ENCODE measurements at places on chromosomes 4 and X.

- DNase-seq = no peak
These were observed 13.0 kb downstream of the RGN start for GRCh38 chrX:47091149-47091775.

- DNase-seq = no peak
These were observed 113.8 kb upstream of the PUDP start for GRCh38 chrX:7261672-7262332.

- no peak for DNase-seq
These were observed 110.5 kb downstream of the ANXA3 start for GRCh38 chr4:78661921-78662521.

GRCh38 chr4:169604903-169605331, 7.5 kb downstream of the NEK1 start:
- no peak for DNase-seq

DNA sequence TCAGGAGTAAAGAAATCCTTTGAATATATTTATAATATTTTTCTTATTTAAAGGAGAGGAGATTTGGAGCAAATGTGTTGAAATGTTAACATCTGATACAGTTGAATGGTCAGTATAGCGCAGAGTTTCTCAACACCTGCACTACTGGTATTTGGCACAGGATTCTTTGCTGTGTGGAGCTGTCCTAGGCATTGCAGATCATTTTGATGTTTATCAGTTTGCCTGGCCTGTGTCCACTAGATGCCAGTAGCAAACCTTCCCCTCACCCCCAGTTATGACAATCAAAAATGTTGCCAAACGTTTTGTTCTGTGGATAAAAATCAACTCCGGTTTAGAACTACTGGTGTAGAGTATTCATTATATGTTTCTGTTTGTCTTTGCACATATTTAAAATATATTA, 765.3 kb upstream of the SLIT2 start:
- no peak for DNase-seq

DNA sequence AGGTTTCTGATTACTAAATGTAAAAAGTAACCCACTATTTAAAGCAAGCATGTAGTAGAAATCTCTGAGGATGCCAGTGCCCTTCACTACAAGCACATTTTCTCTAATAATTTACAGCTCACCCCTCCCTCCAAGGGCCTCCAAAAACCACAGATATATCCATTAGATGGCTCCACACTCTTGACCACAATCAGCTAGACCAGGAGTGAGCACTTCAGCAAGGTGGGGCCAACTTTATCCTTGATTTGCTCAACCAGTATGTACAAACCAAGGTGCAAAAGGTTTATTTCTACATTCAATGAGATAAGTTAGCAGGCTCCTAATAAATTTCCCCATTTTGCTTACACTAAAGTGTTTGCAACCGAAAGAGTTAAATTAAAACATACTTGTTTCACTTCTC, 35.8 kb downstream of the RFC1 start:
- no peak for DNase-seq

- DNase-seq = no peak
These were observed 290.6 kb upstream of the BOD1L1 start for GRCh38 chr4:13918110-13918509.

DNA sequence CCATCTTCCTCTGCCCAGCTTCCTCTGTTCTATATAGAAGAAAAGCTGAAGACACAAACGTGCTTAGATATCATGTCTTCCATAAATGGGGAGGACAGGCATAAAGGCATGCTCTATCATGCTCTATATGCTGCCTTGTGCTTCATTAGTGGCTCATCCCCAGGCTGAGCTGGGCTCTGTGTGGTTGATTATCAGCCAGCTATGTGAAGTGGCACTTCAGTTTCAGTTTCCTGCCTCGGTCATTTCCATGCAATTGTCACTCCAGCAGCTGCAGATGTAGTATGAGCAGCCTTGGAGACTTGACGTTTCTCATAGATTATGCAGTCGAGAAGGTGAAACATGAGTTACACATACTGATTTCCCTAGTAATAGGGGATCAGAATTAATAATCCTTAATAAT, 106.2 kb downstream of the SYTL5 start:
- no peak for DNase-seq

- no peak for DNase-seq
These were observed 32.2 kb downstream of the TRMT44 start for GRCh38 chr4:8472689-8473197.

- no peak for DNase-seq
These were observed 223.0 kb downstream of the TACR3 start for GRCh38 chr4:103496800-103497199.

- DNase-seq = no peak
These were observed 94.5 kb downstream of the SRPX start for GRCh38 chrX:38126179-38126578.

- no peak for DNase-seq
These were observed 32.4 kb upstream of the CT47C1 start for GRCh38 chrX:119040432-119040831.

GRCh38 chr4:7806338-7807090, 133.1 kb downstream of the AFAP1 start:
- DNase-seq = no peak

DNA sequence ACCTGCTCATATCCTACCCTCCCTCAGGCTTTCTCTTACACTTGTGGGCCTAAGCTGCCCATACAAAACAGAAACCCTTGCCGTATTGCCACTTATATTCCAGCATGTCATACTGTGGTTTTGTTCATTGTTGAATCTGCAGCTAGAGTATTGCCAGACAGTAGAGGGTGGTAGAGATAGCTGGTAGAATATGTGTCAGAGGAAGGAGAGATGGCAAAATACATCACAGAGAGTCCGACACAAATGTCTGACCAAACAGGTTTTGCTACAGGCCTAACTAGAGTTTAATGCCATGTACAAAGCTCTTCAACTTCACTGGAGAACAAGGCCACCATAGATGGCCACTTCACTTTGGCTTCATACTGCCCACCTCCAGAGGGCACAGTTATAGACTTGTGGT, 160.1 kb downstream of the EFHC2 start:
- DNase-seq = no peak

- DNase-seq = no peak
These were observed 136.8 kb downstream of the RAPGEF2 start for GRCh38 chr4:159239629-159240028.

DNA sequence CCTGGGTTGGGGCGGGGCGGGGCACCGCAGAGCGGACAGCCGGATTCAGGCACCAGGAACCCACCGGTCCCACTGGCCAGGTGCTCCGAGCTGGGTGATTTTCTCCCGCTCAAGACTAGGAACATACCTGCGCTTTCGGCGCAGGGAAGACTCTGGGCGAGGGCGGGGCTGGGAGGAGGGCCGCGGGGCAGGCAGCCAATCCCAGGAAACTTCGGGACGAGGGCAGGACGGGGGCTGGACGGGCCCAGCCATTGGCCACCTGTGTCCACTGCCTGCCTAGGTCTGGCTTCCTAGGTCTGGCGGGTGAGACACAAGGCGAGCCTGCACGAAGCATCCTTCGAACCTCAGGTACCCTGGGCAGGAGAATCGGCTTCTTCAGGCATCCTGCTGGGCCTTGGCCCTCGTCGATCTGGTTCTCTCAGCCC, 274 bp upstream of the ERVMER34-1 start:
- DNase-seq = no peak

DNA sequence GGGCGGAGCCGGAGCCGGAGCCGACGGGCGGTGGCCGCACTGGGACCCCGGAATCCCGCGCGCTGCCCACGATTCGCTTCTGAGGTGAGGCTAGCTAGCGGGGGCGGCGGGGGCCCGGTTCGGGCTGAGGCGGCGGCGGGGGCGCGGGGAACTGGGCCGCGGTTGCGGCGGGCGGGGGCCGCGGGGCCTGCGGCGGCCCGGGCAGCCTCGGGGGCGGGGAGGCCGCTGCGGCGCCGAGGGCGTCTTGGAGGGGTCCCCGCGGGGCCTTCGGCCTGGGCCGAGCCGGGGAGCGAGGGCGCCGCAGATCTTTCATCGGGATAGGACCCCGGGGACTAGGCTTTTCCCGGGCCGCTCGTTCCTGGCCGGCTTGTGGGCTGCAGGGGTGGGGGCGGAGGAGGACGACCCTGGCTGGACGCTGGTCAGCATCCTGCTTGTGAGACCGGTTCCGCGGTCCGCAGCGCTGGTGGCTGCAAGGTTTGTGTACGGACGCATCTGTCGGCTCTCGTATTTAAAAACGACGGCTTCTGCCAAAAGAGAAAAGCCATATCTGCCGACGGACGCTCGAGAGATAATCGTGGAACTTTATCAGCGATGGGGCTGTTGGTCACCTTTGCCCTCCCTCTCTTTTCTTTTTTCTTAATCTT, 419 bp downstream of the ADD1 start:
- no peak for DNase-seq

GRCh38 chr4:4870576-4871241, 11.2 kb downstream of the MSX1 start:
- DNase-seq = no peak

GRCh38 chrX:24099394-24099793, 44.6 kb downstream of the EIF2S3 start:
- DNase-seq = no peak

DNA sequence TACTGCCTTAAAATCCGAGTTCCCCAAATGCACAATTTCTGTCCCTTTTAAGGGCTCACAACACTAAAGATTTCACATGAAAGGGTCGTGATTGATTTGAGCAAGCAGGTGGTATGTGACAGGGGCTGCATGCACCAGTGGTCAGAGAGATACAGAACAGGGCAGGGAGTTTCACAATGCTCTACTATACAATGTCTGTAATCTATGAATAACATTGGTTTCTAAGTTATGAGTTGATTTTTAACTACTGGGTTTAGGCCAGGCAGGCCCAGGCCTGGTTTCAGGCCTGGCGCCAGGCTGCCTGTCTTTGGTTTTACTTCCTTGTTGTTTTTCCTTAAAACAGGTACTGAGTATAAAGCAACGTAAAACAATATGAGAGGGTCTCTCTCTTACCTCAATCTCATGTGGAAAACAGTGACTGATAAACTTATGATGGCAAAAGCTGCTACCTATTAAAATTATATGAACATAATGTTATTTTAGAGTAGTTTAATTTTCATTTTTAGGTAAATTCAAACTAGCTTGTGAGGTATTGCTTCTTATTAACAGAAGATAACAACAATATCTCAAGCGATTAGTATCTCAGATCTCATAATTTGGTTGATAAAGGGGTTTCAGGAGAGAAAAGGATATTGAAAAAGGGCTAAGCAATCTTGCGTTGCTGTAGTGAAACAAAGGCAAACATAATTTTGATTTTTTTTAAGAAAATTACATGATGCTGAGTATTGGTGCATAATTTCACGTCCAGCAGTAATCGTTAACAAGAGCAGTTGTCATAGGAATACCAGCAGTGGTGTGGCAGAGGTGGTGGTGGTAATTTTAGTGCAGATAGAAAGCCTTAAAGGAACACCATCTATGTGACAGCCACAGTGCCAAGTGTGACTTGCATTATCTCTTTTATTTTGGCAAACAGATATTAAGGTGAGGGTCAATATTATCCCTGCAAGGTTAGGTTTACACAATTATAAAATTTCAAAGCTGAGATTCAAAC, 944.4 kb upstream of the GRID2 start:
- DNase-seq = no peak

- no peak for DNase-seq
These were observed 71.5 kb upstream of the VEGFC start for GRCh38 chr4:176864238-176864637.

- DNase-seq = no peak
These were observed 126.9 kb upstream of the NRK start for GRCh38 chrX:105695451-105695850.

DNA sequence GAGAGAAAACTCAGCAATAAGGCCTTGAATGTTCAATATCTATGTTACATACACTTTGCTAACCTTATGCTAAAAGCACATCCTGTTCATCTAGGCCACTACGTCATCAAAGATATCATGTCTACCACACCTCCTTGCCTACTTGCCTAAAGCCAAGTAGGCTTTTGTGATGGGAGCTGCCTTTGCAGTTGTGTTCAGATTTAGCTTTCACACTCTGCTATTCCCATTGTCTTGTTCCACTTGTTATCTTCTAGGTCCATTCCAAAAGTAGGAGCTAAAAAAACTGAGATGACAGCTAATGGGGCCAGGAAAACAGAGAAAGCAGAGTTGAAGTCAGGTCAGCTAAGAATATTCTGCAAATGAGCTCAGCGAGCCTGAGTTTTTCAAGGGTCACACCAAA, 153.6 kb upstream of the EDNRA start:
- no peak for DNase-seq

DNA sequence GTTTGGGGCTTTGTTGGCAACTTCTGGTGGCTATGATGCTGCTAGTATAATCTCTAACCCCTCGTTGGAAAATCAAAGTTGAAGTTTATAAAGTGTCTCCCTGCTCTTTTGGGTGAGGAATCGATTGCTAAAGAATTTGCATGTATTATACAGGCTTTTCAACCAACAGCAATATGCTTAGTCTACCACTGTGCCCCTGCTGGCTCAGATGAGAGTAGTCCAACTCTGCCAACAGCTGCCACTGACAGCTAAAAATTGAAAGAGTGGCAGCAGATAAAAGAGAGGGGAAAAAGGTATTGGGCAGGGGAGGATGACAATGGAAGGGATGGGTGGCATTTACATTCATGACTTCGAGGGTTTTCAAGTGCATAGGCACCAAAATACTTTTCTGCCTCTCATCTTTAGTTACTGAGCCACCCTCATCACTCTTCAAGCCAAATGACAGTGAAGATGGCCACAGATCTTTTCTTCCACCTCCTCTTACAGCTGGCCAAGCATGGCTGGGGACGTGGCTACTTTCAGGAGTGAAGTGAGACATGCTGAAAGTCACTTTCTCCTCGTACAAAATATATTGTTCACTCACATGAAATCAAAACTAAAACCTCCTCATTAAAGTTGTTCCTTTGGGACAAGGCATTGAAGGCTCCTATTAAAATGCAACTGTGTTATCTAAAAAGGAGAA, 2.7 kb upstream of the GRIA3 start:
- DNase-seq = no peak

- DNase-seq = no peak
These were observed 171.0 kb upstream of the RPS6KA3 start for GRCh38 chrX:20437683-20438082.

- no peak for DNase-seq
These were observed 1.1 kb upstream of the PCDH19 start for GRCh38 chrX:100410901-100411801.
